ENCODE measurements at places on chromosomes 5 and 9.

DNA sequence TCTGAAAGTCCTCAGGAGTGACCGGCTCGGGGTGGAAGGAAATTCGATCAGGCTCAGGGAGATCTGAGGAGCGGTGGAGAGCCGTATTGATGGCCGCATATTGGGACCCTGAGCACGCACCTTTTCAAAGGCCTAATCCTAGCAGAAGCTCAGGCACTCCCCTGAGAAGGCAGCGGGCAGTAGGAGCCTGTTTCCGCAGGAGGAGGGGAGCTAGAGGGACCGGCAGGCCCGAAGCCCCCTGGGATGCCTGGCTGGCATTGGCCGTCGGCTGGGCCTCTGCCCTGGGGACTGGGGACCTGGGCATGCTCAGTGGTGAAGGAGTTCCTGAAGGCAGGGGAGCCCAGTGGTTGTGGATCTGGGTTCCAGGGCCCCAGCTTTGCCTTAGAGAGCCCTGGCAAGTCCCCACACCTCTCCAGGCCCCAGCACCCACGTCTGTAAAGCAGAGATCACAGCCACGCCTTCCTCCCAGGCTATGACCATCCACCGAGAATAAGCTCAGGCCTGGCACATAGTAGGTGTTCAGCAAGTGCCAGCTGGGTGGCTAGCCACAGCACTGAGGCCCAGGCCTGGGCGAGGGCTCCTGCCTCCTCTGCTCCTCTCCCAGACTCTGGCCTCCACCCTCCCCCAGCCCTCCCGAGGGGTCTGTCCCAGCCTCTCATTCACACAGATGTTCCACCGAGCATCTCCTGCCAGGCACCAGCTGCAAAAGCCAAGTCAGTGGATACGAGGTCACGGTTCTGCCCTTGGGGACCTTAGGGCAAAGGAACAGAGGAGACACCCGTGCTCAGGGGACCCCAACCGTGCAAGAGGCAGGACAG, 17.2 kb upstream of the QRFP start:
- DNase-seq: no peak

GRCh38 chr5:145465474-145466263, 369.5 kb downstream of the PRELID2 start:
- no peak for DNase-seq

DNA sequence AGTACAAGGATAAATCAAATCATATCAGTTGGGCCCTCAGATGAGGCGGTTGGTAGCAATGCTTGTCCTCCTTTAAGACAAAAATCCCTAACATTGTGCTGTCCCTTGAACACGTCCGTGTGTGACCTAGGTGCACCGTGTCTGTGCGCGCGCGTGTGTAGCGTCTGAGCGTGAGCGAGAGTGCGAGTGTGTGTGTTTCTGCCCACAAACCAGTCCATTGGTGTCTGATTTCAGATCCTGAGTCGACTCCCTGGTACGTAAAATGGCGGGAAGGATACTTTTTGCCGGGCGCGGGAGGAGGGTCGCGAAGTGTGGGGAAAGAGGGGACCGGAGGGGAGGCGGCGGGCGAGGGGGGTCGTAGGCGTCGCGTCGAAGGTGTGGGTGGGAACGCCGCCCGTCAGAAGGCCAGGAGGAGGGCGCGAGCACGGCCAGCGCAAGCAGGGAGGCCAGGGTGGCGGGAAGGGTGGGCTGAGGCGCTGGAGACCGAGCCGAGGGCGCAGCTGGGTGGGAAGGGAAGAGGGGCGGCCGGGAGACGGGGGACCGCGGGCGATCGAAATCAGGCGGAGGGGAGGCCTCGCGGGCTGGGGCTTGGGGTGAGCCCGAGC, 8.9 kb downstream of the OTP start:
- no peak for DNase-seq

DNA sequence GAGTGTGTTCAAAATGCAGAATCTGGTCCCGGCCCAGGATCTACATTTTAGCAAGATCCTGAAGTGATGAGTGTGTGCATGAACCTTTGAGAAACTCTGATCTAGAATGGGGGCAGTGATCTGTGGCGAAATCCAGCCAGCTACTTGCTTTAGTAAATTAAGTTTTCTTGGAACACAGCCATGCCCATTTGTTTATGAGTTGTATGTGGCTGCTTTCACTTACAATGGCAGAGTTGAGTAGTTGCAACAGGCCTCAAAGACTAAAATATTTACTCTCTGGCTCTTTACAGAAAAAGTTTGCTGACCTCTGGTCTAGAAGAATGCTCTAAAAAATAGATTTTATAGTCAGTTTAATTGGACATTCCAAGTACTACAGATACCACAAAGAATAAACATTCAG, 588.3 kb downstream of the BNC2 start:
- no peak for DNase-seq

DNA sequence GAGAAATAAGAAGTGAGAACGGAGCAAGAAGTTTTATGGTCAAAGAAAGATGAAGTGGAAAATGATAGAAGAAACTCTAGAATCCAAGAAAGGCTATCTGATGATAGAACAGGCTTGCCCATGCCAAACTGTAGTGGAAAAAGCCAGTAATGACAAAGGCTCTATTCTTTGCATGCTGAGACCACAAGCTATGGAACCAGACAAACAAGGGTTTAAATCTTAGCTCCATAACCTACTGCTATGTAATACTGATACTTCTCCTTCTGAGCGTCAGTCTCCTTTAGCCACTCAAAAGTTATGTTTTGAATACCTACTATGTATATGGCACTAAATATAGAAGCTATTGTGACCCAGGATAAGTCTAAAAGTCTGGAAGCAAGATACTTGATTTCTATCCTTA, 51.2 kb upstream of the TRIM32 start:
- DNase-seq: no peak

DNA sequence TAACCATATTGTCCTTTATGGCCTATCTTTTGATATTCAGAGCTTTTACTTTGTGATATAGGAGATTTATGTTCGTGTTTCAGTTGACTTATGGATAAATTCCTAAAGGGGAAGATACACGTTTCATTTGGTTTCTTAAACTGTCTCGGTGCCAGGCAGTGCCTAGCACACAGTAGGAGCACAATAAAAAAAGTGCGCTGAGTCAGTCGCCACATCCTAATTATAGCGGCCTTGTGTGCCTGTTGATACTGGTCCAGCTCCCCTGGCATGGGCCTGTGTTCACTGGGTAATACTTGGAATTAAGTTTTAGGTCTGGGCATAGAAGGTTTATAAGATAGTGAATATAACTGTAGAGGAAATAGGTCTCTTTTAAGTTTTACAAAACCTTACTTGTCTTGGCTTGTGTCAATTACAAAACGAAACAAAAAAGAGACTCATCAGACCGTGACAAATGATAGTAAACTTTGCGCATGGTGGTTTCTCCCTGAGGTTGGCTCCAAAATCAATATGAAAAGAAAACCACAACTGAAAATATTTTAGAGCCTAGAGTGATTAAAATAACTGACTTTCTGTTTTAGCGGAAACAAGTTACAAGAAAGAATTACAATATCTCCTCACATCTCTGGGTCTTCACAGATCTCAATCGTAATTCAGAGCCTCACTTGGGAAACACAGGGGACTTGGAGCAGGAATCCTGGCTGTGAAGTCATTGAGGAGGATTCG, 84.8 kb downstream of the MVB12B start:
- DNase-seq: no peak

- DNase-seq: no peak
Observed at GRCh38 chr9:9846557-9846956, 766.2 kb downstream of the PTPRD start.

GRCh38 chr5:1997640-1998347, 115.1 kb upstream of the IRX4 start:
- no peak for DNase-seq

DNA sequence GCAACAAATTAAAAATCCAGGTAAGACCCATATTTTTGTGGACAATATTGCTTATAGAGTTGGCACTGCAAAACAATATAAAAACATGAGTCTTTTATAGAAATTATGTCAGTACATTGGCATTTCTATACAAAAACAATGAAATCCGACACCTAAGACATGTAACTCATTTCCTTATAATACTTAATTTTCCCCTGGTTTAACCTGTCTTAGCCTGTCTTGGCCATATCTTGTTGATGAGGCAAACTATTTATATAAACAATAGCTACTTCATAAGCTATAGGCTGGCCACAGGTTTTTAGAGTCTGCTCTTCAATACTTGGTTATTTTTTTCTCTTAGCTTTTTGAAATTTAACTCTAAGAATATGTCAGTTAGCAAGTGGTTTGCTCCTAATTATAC, 44.7 kb upstream of the IZUMO3 start:
- DNase-seq: no peak

- no peak for DNase-seq
Observed at GRCh38 chr5:149045089-149045460, 17.8 kb downstream of the SH3TC2 start.

GRCh38 chr5:7676455-7676854, 174.5 kb downstream of the CFAP90 start:
- no peak for DNase-seq

DNA sequence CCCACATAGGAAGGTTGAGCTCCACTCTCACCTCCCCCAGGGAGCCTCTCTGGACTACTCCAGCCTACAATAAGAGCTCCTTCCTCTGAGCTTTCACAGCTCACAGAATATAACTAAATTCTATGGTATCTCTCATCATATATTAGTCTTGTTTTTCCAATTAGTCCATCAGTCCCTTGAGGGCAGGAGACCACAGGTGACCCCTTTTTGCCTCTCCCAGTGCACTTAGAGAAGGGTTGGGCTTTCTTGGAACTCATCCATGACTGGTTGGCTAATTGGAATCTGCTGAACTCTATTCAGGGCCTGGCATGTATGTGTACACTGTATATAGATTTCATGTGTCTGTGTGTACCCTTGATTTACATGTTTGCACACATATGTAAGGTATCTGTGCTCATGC, 50.4 kb upstream of the ARAP3 start:
- no peak for DNase-seq

DNA sequence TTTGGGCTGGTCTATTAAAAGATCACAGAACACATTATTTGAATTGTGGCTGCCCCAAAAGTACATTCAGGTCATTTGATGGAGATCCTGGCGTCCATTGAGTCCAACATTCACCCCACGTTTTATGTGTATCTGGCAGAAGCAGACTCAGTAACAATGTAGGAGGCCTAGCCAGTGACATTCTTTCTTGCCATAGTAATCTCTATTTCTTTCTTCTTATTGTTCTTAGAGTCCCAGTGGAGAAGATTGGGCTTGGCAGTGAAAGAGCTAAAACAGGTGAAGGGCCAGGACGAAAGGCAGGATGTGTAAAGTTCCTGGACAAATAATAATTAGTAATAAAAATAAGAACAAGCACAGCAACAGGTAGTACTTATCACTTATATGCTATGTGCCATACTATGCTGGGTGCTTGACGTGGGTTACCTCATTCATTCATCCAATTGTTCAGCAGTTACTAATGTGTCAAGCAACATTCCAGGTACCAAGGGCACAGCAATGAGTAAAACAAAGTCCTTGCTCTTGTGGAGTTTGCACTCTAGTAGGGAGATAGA, 12.6 kb upstream of the ANKH start:
- DNase-seq: no peak

DNA sequence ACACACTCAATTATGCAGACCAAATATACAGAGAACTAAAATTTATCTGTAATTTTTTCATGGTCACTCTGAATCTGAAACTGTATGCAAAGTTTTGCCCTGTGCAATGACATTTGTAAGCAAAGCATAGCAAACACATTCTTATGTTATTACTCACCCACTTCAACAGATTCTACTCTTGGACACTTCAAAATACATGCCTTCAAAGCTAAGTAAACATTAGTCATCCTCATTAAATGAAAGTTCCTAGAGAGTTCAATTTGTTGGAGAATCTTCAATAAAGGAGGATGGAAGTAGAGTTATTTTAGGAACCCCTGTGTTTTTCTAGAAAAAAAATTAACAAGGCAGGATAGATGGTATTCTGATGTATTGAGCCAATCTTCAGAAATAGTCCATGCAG, 639.7 kb upstream of the C9orf72 start:
- no peak for DNase-seq
